ENCODE measurements at places on chromosomes 4 and X.

DNA sequence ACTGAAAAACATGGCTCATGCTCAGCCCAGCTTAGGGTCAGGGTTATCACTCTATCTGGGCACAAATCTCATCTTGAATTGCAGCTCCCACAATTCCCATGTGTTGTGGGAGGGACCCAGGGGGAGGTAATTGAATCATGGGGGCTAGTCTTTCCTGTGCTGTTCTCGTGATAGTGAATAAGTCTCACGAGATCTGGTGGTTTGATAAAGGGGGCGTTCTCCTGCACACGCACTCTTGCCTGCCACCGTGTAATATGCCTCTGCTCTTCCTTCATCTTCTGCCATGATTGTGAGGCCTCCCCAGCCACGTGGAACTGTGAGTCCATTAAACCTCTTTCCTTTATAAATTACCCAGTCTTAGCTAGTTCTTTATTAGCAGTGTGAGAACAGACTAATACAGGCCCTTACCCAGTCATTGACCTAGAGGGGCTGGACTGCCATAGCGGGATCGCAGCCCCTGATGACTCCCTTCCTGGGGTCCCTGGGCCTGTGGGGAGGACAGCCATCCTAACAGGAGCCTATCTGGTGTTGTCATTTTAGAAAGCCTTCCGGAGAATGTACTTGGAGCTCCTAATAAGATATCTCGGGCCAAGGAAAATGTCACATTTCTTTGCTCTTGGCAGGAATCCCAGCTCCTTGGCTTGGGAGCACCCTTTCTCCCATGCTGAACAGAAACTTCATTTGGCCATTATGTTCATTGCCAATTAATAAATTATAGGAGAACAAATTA is 112.6 kb downstream of the PHKA2 start:
- DNase-seq = no peak

- no peak for DNase-seq
Observed at GRCh38 chr4:125522588-125522987, 207.8 kb downstream of the FAT4 start.

GRCh38 chrX:10296576-10296975 is 139.8 kb downstream of the CLCN4 start:
- DNase-seq = no peak

- no peak for DNase-seq
Observed at GRCh38 chrX:93422693-93423092, 250.7 kb downstream of the NAP1L3 start.

DNA sequence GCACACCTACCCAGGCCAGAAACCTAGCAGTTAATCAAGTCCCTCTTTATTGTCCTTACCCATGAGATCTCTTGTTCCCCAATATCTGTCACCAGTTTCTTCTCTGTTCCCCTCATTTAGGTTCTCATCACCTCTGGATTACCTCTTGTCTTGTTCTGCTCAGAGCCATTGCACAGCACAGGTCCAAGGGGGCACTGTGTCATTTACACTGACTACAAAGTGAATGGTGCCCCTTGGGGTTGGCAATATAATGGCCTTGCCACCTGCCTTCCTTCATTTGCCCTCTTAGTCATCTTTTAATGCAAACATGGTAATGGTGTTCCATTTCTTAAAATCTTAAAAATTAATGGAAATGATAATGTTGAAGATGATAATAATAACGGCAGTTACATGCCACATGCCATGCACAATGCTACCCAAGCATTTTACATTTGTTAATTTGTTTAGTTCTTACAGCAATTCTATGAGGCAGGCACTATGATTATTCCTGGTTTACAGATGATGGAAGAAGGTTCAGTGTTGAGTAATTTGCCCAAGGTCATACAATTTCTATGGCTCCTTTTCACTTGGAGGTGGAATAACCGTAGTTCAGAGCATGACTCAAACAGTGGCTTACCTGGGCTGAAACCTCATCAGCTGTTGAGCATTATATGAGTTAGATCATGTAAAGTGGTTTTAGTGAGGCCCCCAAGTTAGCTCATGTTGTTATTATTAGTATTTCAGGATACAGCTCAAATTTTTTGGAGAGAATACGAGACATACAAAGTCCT is 117.9 kb downstream of the RASL11B start:
- no peak for DNase-seq

DNA sequence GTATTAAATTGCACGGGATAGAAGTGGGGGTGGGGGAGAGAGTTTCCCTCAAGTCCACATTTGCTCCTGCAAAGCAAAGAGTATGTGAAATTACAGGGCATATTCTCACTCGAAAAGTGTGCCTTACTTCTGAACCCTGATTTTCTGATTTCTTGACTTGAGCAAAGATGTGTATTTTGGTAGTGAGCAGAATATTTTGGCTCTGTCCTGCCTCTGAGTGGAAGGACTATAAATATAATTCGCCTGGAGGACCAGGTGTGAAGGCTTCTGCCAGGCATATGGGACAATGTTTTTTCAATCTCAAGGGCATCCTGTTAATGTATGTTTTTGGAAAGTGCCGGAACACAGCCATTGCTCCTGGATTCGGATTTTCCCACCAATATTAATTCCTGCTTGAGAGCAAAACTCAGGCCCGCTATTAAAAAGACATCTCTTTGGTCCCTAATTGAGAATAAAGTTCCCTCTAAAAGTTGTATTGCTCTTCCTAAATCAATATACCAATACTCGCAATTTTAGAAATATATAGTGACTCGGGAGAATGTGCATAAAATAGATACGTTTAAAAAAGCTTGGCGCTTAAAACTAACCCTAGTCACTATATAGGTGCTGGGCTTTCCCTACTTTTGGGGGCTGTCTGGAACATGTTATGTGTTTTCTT is 15.3 kb upstream of the PITX2 start:
- DNase-seq = no peak

DNA sequence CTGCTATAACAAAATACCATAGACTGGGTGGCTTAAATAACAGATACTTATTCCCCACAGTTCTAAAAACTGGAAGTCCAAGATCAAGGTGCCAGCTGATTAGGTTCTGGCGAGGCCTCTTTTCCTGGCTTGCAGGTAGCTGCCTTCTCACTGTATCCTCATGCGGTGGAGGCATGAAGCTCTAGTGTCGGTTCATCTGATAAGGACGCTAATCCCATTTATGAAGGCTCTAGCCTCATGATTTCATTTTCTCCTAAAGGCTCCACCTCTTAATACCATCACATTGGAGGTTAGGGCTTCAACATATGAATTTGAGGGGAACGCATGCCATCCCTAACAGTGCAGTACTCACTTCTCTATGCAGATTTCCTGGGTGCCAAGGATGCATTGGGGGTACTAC is 57.9 kb upstream of the STIM2 start:
- DNase-seq = no peak

GRCh38 chrX:103556963-103557612 is 28.2 kb upstream of the TCEAL4 start:
- DNase-seq = no peak

DNA sequence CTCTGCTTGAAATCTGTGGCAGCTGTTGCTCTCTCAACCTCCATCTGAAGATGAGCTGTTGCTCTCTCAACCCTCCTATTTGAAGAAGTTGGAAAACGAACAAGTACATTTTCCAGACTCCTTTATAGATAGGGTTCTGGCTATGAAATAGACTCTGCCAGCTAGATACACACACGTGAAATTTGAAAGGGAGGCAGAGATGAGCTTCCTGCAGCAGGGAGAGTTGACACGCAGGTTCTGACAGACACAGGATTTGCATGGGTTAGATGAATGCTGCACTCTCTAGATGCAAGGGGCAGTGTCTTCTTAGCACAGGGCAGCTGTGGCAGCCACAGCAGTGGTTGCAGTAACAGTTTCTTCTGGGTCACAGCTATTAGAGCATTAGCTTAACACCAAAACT is 8.0 kb upstream of the PYURF start:
- DNase-seq = no peak

Measured in stimulated activated CD4-positive, alpha-beta T cell treated with anti-CD3 and anti-CD28 coated beads, Interleukin-1b, Interleukin-23, amount 100 ng/mL, for 4 hours (primary cell).